Central memory CD4-positive, alpha-beta T cell (primary cell): ENCODE measurements at places on chromosomes 13 and 19.

DNA sequence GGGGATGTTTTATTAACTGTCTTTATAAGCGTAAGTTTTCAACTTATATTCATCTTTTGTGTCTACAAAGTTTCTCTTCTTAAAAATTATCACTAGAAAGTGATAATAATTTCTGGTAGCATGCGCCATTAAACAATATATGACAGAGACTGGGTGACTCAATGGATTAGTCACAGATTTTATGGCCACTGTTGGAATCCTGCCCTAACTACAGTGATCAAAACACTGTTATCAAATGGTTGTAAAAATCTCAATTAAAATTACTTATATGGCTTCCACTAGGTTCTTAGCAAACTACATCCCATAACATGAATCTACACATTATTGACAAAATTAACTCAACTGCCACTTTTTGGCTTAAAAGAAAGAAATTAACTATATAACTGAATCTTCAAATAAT lies 350.0 kb downstream of the DACH1 start:
- DNase-seq = no peak

DNA sequence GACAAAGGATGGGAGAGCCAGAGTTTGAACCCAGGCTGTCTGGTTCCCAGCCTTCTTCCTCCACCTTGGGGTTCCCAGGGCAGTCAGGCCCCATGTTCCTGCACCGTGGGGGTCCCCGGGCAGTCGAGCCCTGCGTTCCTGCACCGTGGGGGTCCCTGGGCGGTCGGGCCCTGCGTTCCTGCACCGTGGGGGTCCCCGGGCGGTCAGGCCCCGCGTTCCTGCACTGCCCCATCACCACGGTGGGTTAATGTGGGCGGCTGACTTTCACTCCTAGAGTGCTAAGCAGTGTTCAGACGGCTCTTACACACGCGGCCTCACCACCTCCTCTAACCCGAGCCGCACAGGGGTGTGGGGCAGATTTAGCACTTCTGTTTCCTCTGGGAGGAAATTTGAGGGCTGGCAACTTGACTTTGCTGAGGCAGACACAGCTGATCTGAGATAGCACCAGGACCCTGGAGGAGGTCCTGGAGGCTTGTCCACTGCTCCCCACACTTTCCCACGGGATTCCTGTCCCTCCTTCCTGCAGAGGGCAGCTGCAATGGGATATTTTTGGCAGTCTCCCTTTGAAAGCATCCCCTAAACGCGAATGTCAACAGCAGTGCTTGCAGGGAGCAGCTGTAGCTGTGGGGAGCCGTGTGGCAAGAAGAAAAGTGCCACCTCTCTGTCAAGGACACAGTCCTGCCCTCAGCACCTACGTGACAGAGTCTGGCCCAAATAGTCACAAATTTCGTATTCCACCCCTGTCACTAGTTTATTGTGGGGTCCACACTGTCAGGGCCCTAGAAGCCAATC lies 239.4 kb downstream of the TEX29 start:
- no peak for DNase-seq

- DNase-seq = no peak
Measured at GRCh38 chr19:38162094-38162493, 61.9 kb downstream of the DPF1 start.

DNA sequence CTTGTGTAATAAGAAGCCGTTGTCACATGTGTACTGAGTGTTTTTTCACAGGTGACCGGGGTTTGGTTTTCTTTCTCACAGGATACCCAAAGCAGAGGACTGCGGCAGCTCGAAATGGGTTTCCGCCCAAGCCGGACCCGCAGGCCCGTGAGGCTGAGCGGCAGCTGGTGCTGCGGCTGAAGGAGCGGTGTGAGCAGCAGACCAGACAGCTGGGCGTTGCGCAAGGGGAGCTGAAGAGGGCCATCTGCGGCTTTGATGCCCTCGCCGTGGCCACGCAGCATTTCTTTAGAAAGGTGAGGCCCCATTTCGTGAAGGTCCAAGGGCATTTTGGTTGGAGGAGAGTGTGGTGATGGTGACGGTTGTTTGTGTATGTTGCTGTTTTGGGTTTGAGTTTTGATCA lies 236.3 kb downstream of the SLC7A1 start:
- DNase-seq = no peak
